Germinal center (tissue), 1 donor: ENCODE measurements at places on chromosomes 13 and 19.

DNA sequence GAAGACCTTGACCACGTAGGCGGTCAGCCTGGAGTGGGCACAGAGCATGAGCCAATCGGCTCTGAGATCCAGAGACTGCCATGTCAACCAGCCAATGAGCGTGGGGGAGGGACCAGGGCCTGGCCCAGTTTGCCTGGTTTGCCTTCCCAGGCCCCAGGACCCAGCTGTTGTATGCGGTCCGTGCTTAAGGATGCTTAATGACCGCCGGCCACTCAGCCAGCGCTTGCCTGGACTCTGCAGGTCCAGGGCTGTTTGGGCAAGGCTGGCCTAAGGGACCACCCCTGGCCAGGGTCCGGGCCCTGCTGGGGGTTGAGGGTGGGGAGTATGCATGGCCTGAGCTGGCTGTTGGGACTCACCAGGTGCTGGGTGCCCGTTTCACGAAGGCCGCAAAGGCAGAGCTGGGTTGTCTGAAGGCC, 23.1 kb upstream of the TNFSF14 start:
- no peak for DNase-seq

- no peak for DNase-seq
Measured at GRCh38 chr19:13856497-13856896, 20.4 kb upstream of the NANOS3 start.

GRCh38 chr13:67557642-67558241, 327.6 kb upstream of the PCDH9 start:
- no peak for DNase-seq

DNA sequence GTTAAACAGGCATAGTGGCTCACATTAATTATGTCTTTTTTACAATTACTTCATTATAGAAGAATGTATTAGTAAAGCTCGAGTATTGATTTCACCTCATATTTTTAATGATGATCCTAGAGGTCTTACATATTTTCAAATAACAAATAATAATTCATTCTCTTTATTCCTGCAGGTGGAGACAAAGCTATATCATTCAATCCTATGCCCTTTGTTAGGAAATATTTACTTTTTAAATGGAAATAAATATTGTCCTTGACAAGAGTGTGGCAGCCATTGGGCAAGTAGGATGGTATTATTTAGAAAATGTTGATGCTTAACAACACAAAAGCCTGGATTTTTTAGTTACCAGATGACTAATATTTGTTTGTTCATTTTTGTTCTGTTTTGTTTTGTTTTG, 127.6 kb downstream of the COG6 start:
- DNase-seq = no peak

DNA sequence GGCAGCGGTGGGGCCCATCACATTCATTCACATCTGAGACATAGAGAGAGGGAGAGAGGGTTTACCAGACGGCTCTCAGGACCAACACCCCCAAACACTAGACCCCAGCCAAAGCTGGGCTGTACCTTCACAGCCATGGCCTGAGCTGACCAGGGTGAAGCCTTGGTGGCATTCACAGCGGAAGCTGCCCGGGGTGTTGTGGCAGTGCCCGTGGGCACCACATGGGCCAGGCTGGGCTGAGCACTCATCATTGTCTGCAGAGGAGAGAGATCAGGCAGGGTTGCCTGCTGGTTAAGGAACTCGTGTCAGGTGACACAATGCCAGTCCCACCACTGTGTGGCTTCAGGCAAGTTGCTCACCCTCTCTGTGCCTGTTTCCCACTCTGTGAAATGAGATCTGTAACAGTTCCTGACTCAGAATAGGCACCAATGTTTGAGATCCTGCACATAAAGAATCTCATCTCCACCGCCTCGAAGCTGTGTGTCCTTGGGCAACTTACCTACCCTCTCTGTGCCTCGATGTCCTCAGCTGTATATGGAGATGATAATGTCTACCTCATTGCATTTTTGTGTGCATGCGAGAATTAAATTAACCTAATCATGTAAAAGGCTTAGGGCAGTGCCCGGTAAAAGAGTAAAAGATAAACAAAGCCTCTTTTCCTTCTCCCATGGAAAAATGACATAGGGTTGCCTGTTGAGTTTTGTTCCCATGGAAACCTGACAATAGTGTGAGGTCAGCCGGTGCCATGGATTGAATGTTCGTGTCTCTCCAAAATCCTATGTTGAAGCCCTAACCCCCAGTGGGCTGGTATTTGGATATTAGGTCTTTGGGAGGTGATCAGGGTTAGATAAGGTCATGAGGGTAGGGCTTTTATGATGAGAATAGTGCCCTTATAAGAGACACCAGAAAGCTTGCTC, 22.9 kb downstream of the CCL25 start:
- DNase-seq = no peak

DNA sequence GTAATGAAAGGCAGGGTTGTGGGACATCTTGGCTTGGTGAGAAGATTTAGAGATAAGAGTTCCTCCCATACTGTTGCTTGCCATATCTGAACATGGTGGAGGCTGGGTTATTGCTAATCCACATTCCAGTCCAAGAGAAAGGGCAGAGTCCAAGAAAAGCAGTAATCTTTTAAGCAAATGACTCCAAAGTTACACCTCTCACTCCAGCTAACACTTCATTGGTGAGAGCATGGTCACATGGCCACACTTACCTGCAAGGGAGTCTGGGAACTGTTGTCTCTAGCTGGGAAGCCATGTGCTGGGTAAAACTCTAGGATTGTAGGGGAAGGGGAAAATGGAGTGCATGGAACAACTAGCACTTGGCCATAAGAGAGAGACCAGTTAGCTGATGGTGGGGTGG, 5.6 kb downstream of the C19orf81 start:
- DNase-seq = no peak

GRCh38 chr13:77196052-77196618, 130.8 kb downstream of the MYCBP2 start:
- no peak for DNase-seq

DNA sequence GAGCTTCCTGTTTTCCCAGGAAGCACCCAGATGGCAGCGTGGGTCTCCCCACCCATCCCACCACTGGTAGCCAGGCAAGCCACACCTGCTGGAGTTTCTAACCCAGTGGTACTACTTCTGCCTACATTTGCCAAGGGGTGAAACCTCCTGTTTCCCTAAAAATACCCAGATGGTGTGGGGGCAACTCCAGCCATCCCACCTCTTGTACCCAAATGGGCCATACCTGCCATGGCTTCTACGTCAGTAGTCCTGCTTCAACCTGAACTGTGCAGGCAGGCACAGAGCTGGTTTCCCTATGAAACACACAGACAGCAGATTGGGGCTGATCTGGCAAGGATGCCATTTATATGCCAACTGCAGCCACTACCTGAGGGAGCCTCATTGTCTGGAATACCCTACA, 809.4 kb upstream of the MIR17HG start:
- no peak for DNase-seq

DNA sequence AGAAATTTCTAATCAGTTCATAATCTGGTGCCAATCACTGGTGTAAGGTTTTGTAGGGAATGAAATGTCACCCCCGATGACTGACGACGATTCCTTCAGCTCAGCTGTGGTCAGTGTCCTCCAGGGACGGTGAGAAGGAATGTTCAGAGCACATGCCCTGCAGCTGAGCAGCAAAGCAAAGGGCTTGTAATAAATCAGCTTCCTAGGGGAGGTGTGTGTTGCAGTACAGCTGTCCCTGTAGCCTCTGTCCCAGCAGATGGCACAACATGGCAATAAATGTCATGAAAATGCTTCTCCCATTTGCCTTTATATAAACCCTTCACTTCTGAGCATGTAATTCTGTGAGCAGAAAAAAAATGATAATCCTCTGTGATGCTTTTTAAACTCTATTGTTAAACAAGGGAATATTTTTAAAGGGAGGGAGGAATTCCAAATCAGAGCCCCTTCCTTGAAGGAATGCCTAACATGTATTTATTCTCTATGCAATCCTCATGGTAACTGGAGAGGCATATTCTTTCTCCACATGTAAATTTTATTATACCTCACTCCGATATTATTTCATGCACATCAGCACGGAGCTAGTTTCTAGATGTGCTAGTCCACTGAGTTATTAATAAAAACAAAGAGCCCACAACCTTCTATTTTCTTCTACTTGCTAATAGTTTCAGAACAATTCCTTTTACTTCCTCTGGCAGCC, 102.5 kb downstream of the FAM216B start:
- DNase-seq = no peak

DNA sequence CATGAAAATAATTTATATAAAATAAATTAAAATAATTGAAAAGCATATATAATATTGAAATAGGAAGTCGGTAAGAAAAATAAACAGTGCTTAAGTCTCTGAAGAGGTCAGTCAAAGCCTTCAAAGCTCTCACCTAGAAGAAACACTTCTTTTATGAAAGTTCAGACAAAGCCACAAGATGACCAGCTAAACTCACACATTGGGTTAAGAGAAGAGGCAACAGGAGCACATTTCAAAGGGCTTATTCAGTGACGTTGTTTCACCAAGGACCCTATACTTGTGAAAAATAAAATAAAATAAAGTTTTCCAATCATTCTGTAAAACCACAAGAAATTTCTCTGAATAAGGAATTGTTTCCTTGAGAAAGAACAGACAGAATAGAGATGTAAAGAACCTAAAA, 2.5 kb upstream of the ITM2B start:
- no peak for DNase-seq

DNA sequence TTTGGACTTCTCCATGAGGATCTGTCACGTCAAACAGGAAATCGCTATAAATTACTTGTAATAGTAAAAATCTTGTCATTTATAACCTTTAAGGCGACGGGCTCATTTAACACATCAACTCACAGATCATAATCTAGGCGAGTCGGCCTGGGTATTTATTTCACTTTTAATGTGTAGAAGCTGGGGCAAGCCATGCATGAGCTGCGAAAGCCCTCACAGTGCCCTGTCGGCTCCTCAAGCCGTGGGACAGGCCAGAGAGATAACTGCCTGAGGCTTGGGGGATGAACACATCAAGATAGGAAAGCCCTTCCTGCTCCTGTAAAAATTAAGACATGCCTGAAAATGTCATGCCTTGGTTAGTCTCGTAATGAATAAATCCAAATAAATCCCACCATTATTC, 30.8 kb downstream of the SOX1 start:
- no peak for DNase-seq

DNA sequence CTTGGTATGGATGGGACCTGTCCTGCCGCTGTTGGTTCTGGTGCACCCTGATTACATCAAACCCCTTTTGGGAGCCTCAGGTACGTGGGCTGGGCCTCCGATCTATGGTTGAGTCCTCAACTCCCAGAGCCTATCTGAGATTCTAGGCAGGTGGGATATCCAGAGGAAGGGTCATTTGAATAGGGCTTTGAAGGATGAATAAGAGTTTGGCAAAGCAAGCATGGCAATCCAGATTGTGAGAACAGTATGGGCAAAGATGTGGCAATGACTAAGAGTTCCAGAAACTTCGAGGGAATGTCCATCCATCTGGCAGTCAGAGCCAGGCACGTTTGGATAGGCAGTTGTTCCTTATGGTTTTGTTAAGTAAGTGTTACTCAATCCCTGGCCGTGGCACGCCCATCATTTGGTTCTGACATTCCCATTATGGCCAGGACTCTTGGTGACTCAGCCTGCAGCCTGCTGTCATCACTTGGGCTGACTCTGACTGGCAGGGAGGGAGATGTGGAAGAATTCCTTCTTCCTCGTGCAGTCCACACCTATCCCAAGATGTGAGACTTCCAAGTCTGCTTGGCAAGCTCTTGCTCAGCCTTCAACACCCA, 21.5 kb downstream of the CYP4F22 start:
- DNase-seq = no peak

- no peak for DNase-seq
Measured at GRCh38 chr13:97120976-97121375, 101.2 kb upstream of the MBNL2 start.

DNA sequence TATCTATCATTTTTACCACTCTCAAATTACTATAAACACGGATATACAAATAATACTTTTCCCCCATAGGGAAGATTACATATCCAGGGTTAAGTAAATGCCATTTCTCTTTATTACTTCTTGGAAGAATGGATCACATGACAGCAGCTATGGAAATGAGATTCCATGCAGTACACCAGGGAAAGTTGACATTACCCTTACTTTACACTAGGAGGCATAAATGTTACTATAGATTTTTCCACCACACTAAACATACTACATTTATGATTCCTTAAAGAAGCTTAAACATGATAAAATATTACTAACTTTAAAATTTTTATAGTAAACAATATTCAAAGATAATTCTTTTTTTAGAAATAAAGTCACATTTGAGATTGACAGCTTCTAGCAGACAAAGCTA, 611.4 kb downstream of the PCDH9 start:
- peak; percentile 22 for DNase-seq

DNA sequence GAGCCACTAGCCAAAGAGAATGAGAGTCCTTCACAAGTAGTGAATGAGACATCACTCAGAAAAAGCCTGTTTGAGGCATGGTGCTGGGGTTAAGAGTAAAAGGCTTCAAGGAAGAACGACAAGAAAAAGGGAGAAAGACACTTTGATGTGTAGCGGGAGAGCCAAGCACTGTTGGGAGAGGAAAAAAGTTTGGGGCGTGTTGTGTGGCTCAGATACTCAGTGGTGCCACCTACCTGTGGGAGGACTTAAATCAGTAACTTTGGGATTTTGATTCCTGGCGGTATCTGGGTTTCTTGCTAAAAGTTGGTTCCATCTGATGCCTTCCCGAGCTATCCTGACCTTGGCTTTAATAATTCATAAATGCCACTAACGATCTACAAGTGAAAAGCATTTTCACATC, 12.3 kb downstream of the ELSPBP1 start:
- no peak for DNase-seq

GRCh38 chr19:28247243-28247642, 965.7 kb downstream of the UQCRFS1 start:
- DNase-seq = no peak

GRCh38 chr19:49808711-49809159, 4.4 kb downstream of the FUZ start:
- DNase-seq = peak; percentile 94

DNA sequence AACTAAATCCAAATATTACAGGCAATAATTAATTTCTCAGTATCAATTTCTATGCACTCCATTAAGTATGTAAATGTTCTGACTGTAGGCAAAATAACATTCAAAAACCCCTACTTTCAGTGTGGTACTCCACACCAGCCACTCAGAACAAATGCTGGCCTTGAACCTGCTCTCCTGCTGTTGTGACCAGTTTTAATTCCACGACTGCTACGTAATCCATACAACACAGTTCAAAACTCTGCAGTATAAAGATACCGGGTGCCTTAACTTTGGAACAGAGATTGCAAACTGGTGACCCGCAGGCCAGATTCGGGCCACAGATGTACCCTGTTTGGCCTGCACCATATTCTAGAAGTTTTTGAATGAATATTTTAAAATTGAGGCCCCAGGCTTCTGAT, 30.4 kb downstream of the COL4A1 start:
- DNase-seq = no peak

GRCh38 chr13:49997955-49998354, 1.1 kb downstream of the TRIM13 start:
- no peak for DNase-seq

GRCh38 chr19:49690656-49691242, at the start of gene CPT1C:
CPT1C (plus strand) TSS chr19:49691116; CDS start chr19:49692253, 1,137 bp downstream.
- peak; percentile 66 for DNase-seq

DNA sequence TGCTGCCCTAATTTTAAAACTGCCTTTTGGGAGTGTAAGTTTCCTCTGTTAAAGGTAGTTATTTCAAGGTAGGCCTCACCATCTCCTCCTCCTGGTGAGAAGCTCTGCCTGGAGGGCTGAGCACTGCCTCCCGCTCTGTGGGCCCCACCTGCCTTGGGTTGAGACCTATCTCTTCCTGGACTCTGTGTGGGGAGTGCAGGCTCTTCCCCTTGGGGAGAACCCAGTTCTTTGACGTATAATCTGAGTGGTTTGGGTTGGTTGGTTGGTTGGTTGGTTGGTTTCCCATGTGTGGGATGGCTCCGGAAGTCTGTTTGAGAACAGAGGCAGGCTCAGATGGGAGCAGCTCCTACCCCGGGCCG, 39.1 kb downstream of the ACTN4 start:
- peak; percentile 37 for DNase-seq
